Lung (tissue), 17 donors: ENCODE measurements at places on chromosomes 2 and 18. TPM values are rescaled to one million over a fixed set of nuclear protein-coding genes. Genes with fewer than 3 reads are reported as not detected.

Gene CHRNA1
- total RNA-seq, result not detected

Gene CDH19
- 1.2 TPM for total RNA-seq

Gene ADRA2B
- 0.21 TPM for total RNA-seq

- H3K27me3 ChIP-seq, result no peaks in the 10 kb centered on the region
- no peak for DNase-seq
- no peaks in the 10 kb centered on the region for H3K36me3 ChIP-seq
- no peak overlapping the region for H3K27ac ChIP-seq
- peaks cover 7% of the 10 kb centered on the region for H3K4me1 ChIP-seq
These were observed 643.6 kb upstream of the FAM98A start for GRCh38 chr2:34242763-34243123.

GRCh38 chr2:32738939-32739338, 111.1 kb downstream of the TTC27 start:
- no peaks in the 10 kb centered on the region for H3K27me3 ChIP-seq
- H3K27ac ChIP-seq, result no peak overlapping the region
- peaks cover 3% of the 10 kb centered on the region for H3K36me3 ChIP-seq
- H3K4me1 ChIP-seq, result peaks cover 9% of the 10 kb centered on the region
- peak; percentile 26 for DNase-seq

DNA sequence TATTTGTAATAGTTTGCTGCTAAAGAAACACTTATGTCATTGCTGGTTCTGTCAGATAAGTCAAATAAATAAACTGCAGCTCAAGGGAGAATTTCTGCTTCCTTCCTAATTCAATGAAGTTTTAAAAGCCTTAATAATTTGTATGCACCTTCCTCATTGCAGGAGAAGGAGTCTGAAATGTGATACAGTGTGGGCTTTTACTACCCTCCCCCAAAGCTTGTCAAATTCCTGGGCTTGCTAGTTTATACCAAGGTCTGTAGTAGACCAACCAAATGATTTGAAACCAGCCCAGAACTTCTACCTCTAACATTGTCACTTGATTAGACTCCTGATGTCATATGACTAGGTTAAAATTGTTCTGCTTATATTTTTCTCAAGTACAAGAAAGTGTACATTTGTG, 131.8 kb downstream of the DTNA start:
- H3K27me3 ChIP-seq, result no peaks in the 10 kb centered on the region
- H3K4me1 ChIP-seq, result peaks cover 11% of the 10 kb centered on the region

- H3K36me3 ChIP-seq, result no peaks in the 10 kb centered on the region
- H3K4me1 ChIP-seq, result no peaks in the 10 kb centered on the region
- H3K27me3 ChIP-seq, result no peaks in the 10 kb centered on the region
- no peak for DNase-seq
These were observed 22.6 kb upstream of the CALCRL start for GRCh38 chr2:187470698-187471097.

DNA sequence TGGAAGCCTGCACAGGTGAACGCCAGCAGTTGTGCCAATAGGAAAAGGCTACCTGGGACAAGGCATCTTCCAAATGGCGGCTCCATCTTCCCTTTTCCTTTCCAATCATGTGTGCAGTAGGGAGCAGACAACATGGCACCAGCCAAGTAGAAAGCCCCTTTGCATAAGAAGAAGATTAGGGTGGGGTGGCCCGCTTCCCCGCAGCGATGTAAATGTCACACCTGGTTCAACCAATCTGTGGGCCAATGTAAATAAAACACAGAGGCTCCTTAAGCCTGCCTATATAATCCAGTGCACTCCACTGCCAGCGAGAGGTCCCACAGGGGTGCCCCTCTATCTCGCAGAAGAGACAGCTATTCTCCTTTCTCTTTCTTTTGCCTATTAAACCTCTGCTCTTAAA, 468.4 kb upstream of the CRIM1 start:
- no peak for DNase-seq
- H3K27ac ChIP-seq, result no peak overlapping the region
- no peak overlapping the region for H3K4me3 ChIP-seq
- H3K27me3 ChIP-seq, result no peaks in the 10 kb centered on the region
- H3K36me3 ChIP-seq, result no peaks in the 10 kb centered on the region

DNA sequence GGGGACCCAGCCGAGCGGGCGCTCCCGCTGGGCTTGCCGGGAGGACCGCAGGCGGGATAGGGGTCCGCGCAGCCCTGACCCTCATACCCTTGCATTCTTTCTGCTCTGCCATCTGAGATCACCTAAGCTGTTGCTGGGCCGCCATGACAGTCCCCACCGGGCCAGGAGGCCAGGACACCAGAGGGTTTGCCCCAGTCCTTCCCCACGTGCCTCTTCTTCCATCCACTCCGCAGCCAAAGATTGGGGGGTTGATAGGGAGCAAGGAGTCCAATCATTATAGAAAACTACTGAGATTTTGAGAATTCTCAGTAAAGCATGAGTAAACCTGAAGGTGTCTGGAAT, 453 bp upstream of the GRB14 start:
- H3K27ac ChIP-seq, result peak overlapping the region; percentile 79
- DNase-seq, result peak; percentile 19
- H3K36me3 ChIP-seq, result no peaks in the 10 kb centered on the region
- H3K27me3 ChIP-seq, result no peaks in the 10 kb centered on the region
- H3K4me3 ChIP-seq, result peak overlapping the region; percentile 42

DNA sequence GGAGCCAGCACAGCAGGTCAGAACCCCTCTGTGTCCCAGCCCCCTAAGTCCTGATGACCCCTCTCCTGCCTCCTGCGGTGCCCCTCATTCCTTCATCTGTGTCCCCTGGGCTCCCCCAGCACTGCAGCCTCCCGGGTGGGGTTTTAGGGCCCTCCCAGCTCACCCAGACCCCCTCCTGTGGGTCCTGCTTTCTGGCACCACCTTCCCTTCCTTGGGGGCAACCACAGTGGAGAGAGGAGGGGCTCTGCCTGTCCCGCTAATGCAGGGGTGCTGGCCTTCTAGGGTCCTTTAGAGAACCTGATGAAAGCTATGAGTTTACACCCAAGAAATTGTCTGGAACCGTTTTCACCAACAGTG, 42.7 kb upstream of the ALPP start:
- no peaks in the 10 kb centered on the region for H3K4me1 ChIP-seq
- H3K27ac ChIP-seq, result no peak overlapping the region
- no peaks in the 10 kb centered on the region for H3K27me3 ChIP-seq
- H3K36me3 ChIP-seq, result peaks cover 13% of the 10 kb centered on the region

GRCh38 chr2:150486539-150487484, 655 bp downstream of the RND3 start:
- H3K4me1 ChIP-seq, result peaks cover 4% of the 10 kb centered on the region
- no peaks in the 10 kb centered on the region for H3K27me3 ChIP-seq
- H3K36me3 ChIP-seq, result peaks cover 9% of the 10 kb centered on the region
- peak; percentile 69 for DNase-seq
- H3K27ac ChIP-seq, result peak overlapping the region; percentile 97

DNA sequence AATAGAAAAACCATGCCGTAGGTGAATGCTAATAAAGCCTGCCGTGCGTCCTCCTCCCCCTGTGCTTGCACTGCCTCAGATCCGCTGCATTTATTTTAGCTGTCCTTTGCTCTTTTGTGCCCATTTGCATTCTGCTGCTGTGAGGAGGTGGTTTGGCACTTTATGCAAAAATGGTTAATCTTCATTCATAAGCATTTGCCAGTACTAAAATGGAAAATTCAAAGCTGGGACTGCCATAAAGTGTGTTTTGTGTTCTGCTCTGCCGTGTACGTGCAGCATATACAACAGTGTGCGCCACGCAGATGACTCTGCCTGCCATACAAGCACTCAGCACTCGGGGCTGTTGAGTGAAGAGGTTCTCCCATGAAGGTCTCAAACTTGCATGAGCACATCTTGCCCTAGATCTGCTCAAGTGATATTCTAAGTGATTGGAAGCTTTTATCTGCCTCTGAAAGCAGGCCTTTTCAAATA, 73.6 kb downstream of the SPATS2L start:
- H3K27ac ChIP-seq, result no peak overlapping the region
- H3K4me3 ChIP-seq, result no peak overlapping the region
- no peaks in the 10 kb centered on the region for H3K27me3 ChIP-seq
- DNase-seq, result peak; percentile 40
- no peaks in the 10 kb centered on the region for H3K36me3 ChIP-seq
- peaks cover 37% of the 10 kb centered on the region for H3K4me1 ChIP-seq

DNA sequence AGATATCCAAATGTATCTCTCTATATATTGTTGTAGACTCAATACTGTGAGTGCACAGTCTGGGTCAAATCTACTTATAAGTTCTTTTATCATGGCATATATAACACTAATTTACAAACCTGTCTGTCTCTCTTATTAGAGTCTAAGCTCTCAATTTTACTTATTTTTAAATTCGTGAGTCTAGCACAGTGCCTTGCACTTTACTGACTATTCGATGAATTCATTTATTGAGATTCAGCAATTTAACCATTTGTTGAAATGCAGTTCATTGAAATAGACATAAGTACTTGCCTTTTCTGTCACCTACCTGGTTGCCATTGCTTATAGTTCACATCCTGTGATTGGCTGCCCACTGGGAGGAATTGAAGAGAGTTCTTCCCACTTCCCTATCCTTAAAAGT, 10.3 kb upstream of the ALS2 start:
- no peaks in the 10 kb centered on the region for H3K4me1 ChIP-seq
- no peak overlapping the region for H3K27ac ChIP-seq
- no peak overlapping the region for H3K4me3 ChIP-seq
- no peak for DNase-seq
- no peaks in the 10 kb centered on the region for H3K36me3 ChIP-seq
- no peaks in the 10 kb centered on the region for H3K27me3 ChIP-seq

DNA sequence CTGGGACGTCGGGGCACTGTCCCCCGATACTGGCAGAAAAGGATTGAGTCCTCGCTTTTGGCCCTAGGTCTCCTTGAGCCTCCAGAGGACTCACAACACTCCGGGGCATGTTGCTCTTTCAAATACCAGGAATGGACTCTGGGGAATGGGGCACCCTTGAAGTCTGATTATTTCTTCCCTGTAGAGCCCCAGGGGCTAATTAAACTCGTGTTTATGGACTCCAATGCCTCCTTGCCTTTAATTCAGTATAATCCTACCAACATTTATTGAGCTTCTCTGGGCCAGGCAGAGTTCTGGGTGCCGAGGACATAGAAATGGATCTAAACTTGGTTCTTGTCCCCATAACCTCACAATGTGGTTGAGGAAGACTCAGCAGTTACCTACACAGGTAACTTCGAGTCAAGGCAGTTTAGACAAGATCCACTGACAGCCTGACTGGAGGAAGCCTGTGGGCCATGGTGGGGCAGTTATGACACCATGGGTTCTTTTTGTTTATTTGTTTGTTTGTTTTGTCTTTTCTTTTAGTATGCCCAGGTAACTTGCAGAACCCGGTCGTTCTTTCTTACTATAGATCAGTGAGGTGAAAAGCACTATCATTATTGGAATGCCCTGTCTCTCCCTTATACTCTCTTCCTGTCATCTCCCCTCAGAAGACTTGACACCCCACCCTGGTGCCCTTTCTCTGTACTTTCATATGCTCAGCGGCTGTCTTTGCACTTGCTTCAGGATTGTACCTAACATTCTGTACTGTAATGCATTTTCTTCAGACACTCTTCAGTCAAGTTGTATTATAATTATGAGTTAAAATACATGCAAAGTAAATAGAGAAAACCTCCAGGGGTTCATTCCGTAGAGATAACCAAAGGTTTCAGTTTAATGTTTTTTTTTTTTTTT, 3.2 kb downstream of the CFLAR start:
- peak overlapping the region; percentile 100 for H3K27ac ChIP-seq
- H3K36me3 ChIP-seq, result peaks cover 3% of the 10 kb centered on the region
- no peaks in the 10 kb centered on the region for H3K27me3 ChIP-seq
- peak; percentile 52 for DNase-seq

DNA sequence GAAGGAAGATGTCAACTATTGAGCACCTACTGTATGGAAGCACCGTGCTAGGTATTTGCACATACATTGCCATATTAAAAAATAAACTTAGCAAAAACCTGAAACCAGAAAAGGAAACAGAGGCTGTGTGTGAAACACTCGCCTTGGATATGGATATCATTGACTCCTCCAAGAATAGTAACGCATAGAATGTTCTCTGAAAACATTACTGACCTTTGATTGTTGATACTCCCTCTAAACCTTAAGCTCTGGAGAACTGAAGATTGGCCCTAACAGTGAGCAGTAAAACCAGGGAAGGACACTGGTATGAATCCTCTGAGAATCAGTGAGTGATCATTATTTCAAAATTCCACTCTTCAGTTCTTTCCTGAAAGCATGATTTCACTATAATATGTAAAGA, 236.8 kb downstream of the CDH20 start:
- peaks cover 5% of the 10 kb centered on the region for H3K4me1 ChIP-seq
- H3K27me3 ChIP-seq, result no peaks in the 10 kb centered on the region
- no peak overlapping the region for H3K27ac ChIP-seq
- H3K4me3 ChIP-seq, result no peak overlapping the region

DNA sequence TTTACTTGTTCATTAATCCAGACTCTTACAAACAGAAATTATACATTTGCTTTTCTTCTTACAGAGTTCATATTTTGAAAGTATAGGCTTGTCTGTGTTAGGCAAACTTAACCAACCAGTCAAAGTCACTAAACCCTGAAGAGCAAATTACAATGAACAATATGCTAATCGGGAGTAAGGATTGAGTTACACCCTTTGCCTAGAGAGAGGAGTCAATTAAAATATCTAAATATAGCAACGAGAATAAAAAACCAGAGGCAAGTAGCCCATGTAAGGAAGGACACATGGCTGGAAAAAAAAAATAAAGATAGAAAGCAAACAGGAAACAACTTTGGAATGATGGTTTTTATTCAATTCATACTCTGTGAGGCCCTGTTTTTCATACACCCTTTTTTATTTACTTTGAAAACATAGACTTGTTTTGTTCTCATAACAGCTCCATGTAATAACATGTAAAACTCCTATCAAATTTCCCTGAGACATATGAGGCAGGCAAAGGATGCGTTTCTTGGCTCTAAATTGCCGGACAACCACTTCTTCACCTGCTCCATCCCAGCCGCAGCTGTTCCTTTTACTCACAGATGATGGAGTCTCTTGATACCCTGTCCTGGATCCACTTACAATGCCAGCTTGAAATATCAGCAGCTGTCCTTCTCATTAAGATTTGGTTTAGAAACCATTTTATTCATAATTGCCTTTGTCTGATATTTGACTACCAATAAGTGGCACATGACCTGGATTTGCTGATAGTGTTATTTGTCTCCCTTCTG, 767.7 kb upstream of the GCFC2 start:
- H3K27me3 ChIP-seq, result no peaks in the 10 kb centered on the region
- no peak for DNase-seq
- no peaks in the 10 kb centered on the region for H3K4me1 ChIP-seq
- H3K27ac ChIP-seq, result no peak overlapping the region
- no peaks in the 10 kb centered on the region for H3K36me3 ChIP-seq
- H3K4me3 ChIP-seq, result no peak overlapping the region

- no peaks in the 10 kb centered on the region for H3K27me3 ChIP-seq
- H3K4me1 ChIP-seq, result peaks cover 5% of the 10 kb centered on the region
- H3K27ac ChIP-seq, result no peak overlapping the region
- no peak overlapping the region for H3K4me3 ChIP-seq
- H3K36me3 ChIP-seq, result no peaks in the 10 kb centered on the region
These were observed 113.6 kb upstream of the STK17B start for GRCh38 chr2:196284866-196285557.

- no peak for DNase-seq
- H3K4me1 ChIP-seq, result no peaks in the 10 kb centered on the region
- no peak overlapping the region for H3K27ac ChIP-seq
- no peak overlapping the region for H3K4me3 ChIP-seq
- H3K36me3 ChIP-seq, result no peaks in the 10 kb centered on the region
These were observed 747.0 kb downstream of the BCL11A start for GRCh38 chr2:59806486-59806885.

GRCh38 chr18:64134044-64134747, 14.7 kb downstream of the LINC00305 start:
- no peak overlapping the region for H3K27ac ChIP-seq
- no peaks in the 10 kb centered on the region for H3K27me3 ChIP-seq
- peaks cover 4% of the 10 kb centered on the region for H3K4me1 ChIP-seq
